ENCODE measurements at places on chromosomes 5 and 9.

DNA sequence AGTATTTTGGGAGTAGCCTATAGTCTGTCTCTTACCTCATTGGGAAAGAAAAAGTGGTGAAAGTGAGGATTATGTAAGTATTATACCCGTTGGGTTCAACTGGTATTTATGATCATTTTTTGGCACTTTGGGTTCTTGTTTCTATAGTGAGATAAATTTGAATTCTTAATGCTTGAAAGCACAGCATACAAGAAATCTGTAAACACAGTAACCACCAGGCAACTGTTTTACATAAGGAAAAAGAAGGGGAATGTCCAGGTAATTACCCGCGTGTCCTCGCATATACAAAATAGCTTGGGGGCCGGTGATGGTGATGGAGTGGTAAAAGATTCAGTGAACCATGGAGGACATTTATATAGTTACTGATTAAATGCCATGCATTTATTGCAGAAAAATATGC, 60.5 kb downstream of the BASP1 start:
- DNase-seq: no peak

GRCh38 chr9:134193912-134194535, 29.7 kb upstream of the RNU6ATAC start:
- no peak for DNase-seq

- peak; percentile 3 for DNase-seq
Observed at GRCh38 chr5:82560561-82560960, 282.4 kb upstream of the RPS23 start.

DNA sequence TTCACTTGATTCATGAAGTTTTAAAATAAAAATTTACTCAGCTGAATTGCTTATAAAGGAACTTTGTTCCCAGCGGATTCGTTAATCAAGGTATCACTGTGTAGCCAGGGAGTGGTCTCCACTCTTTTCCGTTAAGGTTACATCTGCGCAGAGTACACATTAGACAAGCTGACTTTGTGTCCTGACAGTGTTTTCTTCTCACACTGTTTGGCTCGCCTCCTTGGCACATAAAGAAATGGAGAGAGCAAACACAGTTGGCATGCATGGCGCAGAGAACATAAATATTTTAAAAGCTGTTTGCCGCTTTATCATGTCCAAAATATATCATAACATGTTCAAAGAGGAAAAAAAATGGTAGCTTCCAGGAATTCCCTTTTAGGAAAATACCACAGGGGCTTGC, 153.2 kb downstream of the EDIL3 start:
- no peak for DNase-seq

- no peak for DNase-seq
Observed at GRCh38 chr5:78570646-78571045, 77.9 kb downstream of the LHFPL2 start.
